NCI-H1105 (cell line): ENCODE measurements at places on chromosomes 2 and 18.

- DNase-seq: no peak
These were observed 530.3 kb upstream of the MEX3C start for GRCh38 chr18:51727780-51728179.

GRCh38 chr2:101357376-101357775, 29.9 kb downstream of the CREG2 start:
- DNase-seq: no peak

DNA sequence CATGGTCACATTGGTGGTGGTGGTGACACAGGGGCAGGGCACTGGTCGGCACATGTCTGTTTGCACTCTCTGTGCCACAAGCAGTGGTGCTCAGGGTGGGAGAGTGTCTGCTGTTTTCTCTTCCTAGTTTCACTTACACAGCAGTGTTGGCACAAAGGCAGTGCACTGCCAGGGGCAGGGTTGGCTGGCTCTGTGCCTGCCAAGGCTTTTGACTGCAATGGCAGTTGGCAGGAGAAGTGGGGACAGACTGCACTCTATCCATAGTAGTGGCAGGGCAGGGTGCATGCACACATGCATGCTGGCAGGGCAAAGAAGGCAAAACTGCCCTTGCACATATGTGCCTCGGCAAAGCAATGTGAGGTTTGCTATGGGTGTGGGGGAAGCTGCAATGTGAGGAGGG, 635.9 kb downstream of the SUCLG1 start:
- DNase-seq: no peak

DNA sequence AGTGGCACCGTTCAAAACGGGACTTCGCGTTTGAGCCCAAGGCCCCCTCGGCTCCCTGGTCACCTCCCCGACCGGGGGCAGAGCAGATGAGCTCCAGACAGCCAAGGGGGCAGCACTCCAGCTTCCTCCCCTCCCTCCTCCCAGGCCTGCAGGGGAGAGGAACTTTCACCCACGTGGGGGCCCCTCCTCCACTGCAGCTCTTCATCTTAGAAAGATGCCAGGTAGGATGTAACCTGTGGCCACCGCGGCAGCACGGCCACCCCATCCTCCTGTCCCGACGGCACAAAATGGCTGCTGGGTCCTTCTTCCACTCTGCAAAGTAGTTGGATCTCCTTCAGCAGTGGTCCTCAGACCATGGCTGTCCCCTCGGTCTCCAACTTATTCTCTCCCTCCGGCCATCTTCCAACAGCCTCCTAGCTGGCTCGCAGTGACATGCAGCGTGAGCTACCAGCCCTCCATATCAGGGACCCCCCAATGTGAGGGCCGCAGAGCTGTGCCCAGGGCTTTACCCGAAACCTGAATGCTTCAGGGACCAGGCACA, 94.5 kb upstream of the ID2 start:
- DNase-seq: no peak

- DNase-seq: peak; percentile 47
These were observed 18.5 kb upstream of the EML6 start for GRCh38 chr2:54704688-54705605.

GRCh38 chr2:54941248-54941984, 108.8 kb downstream of the RTN4 start:
- DNase-seq: no peak

GRCh38 chr18:23136326-23137096, 1.2 kb downstream of the CABLES1 start:
- peak; percentile 20 for DNase-seq

DNA sequence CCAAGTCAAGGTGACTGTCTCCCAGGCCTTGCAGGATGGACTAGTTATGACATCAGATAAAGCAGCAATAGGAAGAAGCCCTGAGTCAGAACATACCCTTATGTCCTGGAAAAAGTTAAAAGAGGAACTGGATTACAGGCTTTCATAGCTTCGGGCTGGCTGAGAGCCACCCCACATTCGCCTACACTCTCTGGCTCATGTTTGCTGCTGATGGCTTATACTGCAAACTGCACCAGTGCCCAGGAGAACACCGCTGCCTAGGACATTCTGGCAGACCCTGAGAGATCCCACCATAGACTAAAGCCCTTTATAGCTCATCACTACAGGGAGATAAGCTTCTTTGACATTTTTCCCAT, 20.3 kb downstream of the SLC8A1 start:
- DNase-seq: no peak

DNA sequence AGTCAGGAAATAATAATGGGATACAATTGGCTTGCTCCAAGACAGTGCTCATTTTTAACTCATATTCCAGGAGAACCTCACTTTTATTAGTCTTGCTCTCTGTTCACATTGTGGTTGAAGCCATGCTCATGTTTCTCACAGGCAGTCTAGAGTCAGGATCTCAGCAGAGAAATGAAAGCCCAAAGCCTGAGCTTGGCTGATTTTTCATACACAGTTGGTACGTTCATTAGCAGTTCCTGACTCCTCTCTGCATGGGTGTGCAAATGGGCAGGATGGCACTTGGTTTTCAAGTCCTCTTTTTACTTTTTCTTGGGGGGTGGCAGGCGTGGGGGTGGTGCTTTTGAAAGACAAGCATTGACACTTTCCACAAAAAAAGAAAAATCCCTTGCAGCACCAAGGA, 56.0 kb upstream of the KLF7 start:
- no peak for DNase-seq

DNA sequence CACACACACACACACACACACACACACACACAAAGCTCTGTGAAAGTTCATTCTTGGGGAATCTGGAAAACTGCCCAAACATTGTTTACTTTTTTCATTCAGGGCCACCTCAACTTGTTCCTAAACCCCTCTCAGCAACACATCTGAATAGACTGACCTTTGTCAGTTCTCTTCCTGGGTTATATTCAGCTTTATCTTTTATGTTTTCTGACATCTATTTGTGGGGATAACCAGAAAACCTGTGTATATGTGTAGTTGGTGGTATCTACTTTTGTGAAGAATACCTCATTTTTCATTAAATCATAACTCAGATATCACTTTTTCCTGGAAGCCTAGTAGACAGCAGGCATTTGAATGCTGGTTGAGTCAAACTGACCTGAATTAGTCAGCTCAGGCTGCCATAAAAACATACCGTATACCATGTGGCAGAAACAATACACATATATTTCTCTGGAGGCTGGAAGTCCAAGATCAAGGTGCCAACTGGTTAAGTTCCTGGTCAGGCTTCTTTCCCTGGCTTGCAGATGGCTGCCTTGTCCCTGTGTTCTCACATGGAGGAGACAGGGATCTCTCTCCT, 11.0 kb upstream of the RNF144A start:
- peak; percentile 21 for DNase-seq

- DNase-seq: no peak
These were observed 52.3 kb downstream of the ZEB2 start for GRCh38 chr2:144467502-144468137.

DNA sequence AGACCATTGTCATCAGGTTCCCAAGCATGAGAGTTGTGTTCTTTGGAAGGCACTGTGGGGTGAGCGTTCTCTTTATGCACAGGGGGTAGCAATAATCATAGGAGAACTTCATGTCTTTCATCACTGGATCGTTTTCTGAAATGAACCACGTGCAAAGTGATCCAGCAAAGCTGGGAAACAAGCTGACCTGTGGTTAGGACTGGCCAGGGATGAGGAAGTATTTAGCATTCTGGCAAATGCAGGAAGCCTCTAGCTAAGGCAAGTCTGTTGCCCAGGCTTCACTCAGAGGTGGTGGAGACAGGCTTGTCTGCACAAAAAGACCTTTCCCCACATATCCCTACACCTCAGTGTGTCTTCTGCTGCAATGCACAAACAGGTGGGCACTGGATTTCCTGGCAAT, 58.6 kb downstream of the MMADHC start:
- no peak for DNase-seq

GRCh38 chr2:133821107-133821760, 253.0 kb upstream of the NCKAP5 start:
- DNase-seq: no peak

DNA sequence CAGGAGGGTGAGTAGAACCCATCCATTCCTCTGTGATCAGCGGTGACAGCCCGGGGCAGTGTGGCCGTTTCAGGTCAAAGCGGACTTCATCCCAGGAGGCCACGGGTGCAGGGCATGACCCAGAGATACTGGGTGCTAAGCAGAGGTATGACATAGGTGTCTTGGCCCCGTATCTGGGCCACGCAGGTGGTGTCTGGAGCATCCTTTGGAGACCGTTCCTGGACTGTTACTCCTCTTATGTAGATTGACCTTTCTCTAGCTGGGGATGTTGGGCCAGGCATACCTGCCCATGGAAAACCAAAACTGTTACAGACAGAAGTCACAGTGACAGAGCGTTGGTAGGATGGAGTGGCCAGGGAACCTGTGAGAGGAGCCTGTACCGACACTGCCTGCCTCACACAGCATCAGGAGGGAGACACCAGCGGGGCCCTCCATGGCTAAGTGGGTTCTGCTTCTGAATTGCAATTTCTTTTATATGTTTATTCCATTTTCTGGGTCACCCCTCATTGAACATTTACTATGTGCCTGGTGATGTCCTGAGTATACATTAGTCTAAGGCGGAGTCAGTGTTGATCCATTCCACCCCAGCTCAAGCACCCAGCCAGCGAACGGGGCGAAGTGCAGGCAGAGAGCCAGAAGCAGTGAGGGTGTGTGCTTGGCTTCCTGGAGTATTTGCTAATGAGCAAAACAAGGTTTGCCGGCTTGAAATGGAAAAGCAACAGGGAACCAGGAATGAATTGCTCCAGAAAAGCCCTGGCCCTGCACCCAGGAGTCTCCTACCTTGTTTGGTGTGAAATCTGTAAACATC, 141.7 kb downstream of the SH3RF3 start:
- DNase-seq: no peak

- DNase-seq: no peak
These were observed 311.8 kb upstream of the MMADHC start for GRCh38 chr2:149899390-149899789.

- DNase-seq: no peak
These were observed 21.6 kb downstream of the SMAD7 start for GRCh38 chr18:48929212-48929612.

DNA sequence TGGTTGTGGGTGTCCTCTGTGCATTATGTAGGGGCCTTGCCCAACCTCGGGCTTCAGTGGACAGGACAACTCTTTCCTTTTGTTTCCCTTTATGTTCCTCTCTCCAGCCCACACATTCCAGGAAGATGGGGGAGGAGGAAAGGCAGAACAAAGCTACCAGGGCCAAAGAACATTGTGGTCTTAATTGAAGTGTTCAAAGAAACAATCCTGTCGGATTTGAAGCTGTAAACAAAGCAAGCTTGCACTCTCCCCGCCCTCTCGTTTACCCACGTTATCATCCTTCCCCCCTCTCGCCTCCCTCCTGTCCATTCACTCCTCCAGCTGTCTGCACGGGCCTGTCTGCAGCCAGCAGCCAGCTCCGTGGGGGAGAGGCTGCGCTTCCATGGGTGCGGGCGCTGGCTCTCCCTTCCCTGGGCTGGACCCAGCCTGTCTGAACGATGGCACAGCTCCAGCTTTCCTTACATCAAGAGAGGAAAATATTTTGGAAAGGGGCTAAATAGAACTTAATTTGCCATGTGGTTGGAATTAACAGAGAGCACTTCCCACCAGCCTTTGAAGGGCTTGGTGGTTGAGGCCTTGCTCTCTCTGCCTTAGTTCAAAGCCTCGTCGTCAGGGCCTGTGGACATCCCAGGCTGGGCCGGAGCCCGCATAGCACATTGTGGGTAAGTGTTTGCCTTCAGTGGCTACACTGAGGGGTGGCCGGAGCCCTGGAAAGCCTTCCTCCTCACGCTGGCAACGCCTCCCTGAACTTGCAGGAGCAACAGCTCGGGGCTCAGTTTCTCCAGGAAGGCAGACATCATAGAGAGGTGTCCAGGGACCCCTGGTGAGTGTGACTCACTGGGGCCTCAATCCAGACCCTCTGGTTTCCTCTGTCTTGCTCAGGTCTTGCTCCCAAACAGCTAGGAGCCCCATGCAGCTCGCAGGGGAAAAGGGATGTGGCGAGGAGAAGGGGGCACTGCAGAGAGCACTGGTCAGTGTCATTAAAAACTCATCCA, 60.6 kb upstream of the HS6ST1 start:
- DNase-seq: no peak

DNA sequence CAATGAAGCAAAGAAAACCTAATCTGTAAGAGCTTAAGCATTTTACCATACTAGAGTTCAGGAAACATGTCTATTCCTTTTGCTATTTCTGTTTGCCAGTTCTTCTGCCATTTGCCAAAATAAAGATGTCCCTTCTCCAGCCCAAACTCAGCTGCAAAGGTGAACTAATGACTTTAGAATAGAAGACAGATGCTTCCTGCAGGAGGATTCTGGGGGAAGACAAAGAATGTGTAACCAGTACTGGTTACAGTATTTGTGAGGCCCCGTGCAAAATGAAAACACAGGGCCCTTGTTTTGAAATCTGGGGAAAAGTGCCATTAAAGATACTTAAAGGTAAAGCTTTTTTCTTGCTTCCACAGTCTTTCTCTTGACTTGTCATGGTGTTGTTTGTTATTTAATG, 34.3 kb upstream of the MTX2 start:
- no peak for DNase-seq

DNA sequence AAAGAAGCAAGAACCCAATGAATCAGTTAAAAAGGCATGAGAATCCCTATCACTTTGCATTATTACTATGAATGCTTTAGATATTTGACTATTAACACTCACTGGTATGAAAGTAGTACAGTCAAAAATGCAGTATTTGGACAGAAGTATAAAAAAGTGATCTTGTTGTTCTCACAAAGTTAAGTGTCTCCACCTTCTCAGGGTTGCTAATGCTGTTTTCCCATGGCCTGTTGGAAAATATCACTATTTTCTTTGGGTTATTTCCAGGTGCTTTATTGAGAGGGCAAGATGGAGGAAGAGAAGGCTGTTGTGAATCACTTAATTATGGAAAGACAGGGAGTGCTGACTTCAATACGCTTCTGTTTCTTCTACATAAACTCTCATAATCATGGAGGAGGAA, 13.6 kb upstream of the CREB1 start:
- DNase-seq: no peak

- no peak for DNase-seq
These were observed 271.1 kb downstream of the GALR1 start for GRCh38 chr18:77520767-77521166.

DNA sequence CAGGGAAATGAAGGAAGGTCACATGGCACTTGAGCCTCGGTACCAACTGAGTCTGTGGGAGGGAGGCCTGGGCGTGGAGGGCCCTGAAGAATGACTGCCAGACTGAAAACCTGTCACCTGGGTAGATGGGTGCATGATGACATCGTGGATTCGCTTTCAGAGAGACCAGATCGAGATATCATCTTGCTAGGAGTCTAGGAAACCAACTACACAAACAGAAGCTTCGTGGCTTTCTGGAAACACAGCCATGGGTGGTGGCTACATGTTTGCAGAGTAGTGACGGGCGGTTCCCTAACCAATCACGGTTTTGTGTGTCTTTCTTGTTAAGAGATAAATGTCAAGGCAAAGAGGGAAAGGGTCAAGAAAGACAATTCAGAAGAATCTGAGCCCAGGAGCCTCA, 155.0 kb downstream of the EIPR1 start:
- DNase-seq: no peak
